Kidney epithelial cell (primary cell): ENCODE measurements at places on chromosomes 6 and 20. TPM values are rescaled to one million over a fixed set of nuclear protein-coding genes. Genes with fewer than 3 reads are reported as not detected.

ID1 gene
- total RNA-seq, result 27.5 and 32.1 TPM in 2 replicates

GRCh38 chr6:170345662-170346061, 39.1 kb downstream of the FAM120B start:
- no peak for DNase-seq

DNA sequence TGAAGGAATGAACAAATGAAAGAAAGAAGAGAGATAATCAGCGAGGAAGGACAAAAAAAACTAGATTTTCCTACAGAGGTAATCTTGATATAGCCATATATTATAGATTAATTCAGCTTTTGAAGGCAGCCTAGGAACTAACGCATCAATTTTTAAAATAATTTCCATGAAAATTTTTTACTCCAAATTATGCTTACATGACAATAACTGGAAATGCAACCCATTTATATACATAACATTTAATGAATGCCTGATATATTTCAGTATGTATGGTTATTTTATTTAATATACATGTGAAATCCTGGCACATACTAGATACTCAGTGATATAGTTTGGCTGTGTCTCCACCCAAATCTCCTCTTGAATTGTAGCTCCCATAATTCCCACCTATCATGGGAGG, 157.6 kb downstream of the LAMP5 start:
- DNase-seq, result no peak

DNA sequence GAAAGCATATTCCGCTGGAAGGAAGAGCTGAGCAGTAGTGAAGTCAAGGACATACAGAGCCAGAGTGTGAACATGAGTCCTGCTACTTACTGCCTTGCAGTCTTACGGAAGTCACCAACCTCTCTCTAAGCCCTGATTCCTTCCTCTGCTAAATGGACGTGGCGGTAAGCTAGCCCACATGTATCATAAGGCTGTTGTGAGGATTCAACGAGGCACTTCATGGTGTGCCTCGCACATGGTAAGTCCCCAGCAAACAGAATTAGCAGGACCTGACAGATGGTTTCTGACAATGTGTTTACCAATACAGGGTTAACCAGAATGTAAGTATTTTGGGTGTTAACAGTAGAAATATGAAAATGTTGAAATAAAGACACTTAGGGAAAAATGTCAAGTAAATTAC, 93.2 kb downstream of the IRF4 start:
- DNase-seq, result no peak

- DNase-seq, result no peak
Observed at GRCh38 chr20:34680586-34681175, 3.8 kb upstream of the PIGU start.
